ENCODE measurements at places on chromosomes 2 and 18. TPM values are rescaled to one million over a fixed set of nuclear protein-coding genes. Genes with fewer than 3 reads are reported as not detected.

GRCh38 chr18:76367168-76368125, 127.6 kb downstream of the ZNF516 start:
- DNase-seq = no peak

UPP2 gene
- total RNA-seq = not detected

DNA sequence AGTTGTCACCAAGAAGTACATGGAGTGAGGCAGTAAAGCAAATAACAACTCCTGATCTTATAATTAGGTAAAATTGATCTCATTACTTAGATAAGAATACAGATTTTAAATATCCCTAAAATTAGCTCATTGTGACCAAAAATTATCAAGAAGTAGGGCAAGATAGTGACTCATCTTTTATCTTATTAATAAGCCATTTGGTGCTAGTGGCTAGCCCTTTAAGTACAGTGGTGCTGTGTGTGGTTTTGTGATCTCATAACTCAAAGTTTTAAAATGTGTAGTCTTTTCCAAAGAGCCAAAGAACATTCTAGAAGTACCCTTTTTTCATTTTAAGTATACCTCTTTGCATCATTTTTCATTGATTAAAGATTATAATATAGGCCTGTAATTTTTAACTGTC, 569.4 kb upstream of the SETBP1 start:
- no peak for DNase-seq

- no peak for DNase-seq
Measured at GRCh38 chr2:218875692-218876246, 4.9 kb upstream of the WNT10A start.

TEKT4 gene
- total RNA-seq = not detected

DNA sequence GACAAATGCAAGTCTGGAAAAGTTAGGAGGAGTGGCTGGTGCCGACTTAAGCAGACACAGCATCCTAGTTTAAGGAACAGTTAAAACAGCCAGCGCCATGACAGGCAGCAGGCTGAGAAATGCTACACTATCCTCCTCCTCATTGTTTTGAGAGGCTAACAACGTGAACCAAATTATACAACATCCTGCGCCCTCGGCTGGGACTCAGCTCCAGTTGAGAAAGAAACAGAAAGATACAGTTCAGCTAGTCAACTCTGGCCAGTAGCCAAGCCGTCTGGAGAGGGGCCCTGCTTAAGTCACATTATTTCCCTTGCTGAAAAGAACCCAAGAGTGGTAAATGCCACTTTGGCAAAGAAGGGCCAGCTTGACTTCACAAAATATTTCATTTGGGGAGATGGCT, 90.2 kb downstream of the BCL11A start:
- DNase-seq = no peak

- no peak for DNase-seq
Measured at GRCh38 chr18:58536534-58537271, 92.2 kb downstream of the ALPK2 start.

DNA sequence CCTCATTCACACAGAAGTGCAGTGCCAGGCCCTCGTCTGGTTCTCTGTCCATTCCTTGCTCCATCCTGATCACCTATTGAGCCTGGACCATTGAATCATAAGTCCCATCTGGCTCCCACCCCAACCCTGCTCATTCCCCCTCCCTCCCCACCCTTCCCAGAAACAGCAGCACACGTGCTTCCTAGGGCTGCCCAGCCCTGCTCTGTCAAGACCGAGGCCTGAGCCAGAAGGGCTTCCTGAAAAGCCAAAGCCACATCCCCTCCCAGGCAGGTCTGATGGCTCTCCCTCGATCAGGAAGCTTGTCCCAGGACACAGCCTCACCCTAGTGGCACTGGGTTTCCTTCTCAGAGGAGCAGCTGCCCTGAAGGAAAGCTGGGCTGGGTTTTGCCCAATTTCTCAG, 79.8 kb upstream of the FZD7 start:
- DNase-seq = no peak

DNA sequence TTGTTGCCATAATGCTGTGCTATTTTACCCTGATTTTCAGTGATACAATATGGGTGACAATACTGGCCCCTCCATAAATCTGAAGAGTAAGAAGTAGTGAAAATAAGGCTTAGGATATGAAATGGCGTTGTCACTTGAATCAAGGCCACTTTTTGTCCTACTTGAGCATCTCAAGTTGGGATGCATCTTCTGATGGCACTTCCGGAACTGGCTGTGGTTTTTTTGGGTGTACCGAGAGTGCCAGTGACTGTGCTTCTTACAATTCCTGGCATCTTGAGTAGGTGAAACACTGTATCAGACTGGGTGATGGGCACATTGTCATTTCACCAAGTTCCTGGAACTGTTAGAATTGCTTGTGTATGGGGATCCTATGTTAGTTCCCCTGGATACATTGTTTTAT, 52.5 kb upstream of the EML6 start:
- DNase-seq = no peak

G6PC2 gene
- not detected for total RNA-seq

DNA sequence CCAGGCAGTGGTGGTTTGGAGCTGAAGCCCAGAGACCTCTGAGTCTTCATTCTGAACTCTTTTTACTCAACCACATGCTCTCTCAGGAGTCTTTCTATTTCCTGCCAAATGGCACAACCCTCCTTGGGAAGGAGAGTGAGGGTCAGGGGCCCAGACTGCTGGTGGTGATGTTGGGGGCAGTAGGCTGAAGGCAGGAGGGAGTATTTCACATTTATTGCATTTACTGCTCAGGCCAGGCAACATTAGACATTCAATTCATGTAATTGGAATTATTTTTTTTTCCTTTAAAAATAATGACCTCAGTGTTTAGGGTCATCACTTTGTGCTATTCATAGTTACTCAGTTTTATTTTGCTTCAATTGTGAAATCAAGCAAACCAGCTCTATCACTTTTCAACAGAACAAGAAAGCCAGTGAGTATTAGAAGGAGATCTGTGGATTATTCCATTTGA, 311.3 kb upstream of the NT5C1B start:
- no peak for DNase-seq

DNA sequence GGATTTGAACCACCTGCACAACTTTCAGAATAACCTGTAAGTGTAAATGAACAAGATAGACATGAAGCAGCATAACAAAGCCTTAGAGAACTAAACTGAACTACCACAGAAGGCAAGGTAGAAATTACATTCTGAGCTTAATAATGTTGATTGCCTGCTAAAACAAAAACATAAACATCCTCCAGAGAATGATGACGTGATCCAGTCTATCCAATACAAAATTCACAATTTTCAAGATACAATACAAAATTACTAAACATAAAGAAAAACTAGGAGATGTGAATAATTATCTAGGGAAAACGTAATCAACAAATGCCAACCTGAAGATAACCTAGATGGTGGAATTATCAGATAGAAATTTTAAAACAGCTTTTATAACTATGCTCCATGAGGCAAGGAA, 40.7 kb upstream of the EGR4 start:
- DNase-seq = no peak

EGR4 gene
- 0.87 TPM for total RNA-seq

DNA sequence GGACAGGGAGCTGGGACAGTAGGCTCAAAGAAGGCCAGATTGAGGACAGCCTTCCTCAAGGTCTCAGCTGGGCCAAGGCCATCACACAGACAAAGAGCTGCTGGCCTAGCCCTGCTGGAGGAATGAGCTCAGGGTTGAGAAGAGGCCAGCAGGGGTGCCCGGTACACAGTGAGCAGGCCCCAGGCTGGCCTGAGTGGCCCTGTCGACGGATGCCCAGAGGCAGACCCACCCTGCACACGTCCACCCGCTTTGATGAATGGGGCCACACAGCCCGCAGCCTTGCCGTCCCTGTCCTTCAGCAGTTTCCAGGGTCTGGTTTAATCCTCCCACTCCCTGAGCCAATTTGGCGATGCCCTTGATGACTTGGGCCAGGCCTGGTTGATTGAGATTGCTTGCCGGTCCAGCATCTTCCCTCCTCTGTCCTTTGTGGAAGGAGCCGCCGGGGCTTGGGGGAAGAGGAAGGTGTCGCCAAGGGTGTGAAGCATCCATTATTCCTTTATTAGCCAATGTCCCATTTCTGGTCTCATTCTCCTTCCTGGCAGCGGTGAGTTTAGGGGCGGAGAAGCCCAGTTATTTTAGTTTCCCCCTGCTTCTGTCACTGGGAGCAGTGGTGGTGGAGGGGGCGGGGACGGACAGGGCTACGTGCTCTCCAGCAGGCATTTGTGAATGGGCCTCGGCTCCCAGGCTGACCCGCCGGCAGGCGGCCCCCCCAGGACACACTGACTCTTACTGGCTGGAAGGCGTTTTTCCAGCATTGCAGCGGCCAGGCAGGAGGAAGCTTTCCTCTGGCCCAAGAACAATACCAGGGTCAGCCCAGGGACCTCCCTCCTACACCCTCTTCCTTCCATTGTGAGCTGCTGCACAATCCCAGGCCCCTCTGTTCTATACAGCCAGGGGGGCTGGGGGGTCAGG, 141.8 kb downstream of the CTIF start:
- no peak for DNase-seq

PLCD4 gene
- 0.40 TPM for total RNA-seq

CHRNG gene
- total RNA-seq = not detected

DNA sequence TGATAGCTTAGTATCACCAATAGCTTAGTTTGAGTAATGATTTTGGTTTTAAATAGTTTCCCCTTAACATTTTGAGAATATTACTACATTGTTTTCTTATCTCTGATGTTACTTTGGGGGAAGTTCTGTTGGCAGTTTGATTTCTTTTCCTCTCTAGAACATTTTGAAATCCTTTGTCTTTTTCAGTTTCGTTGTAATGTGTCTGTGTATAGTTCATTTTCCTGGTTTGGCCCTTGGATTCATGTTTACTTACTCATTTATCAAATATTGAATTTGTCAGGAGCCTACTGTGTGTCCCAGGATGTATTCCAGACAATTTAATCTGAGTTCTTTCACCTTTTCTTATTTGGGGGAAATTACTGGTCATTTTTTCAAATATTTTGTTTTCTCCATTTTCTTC, 16.7 kb downstream of the ANKRD12 start:
- no peak for DNase-seq

FSHR gene
- total RNA-seq = not detected

GRCh38 chr2:10548626-10549025, 100.5 kb upstream of the ODC1 start:
- DNase-seq = no peak

DNA sequence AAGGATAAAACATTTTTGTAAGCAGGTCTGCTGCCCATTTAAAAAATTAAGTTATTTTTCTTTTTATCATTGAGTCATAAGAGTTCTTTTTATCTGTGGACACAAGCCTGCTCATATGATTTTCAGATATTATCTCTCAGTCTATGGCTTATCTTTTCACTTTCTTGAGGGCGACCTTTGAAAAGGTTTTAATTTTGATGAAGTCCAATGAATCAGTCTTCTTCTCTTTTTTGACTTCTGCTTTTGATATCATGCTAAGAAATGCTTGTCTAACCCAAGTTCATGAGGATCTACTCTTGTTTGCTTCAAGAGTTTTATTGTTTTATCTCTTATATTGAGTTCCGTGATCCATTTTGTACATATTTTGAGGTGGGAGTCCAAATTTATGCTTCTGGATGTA, 36.5 kb downstream of the PSMD14 start:
- DNase-seq = no peak

OR6B2 gene
- not detected for total RNA-seq

DNA sequence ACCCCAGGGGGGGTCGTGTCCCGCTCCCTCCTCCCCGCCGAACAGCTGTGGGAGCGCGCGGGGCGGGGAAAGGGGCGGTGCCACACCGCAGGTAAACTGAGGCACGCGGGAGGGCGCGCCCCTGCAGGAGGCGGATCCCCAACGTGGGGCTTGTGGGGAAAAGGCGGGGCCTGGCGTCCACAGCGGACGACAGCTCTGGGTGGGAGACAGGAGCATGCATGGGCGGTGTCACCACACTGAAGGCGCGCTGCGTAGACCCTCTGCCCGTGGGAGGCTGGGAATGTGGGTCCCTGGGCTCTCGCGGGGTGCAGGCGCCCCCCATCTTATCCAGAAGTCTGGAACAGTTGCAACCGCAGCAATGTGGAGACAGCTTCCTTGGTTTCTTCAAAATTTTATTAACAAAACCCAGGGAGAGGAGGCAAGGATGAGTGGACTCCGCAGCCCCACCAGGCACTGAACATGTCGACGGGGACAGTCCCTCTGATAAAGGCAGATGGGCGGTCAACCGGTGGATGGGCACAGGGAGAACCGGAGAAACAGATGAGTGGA, 723 bp upstream of the MBD1 start:
- no peak for DNase-seq

DNA sequence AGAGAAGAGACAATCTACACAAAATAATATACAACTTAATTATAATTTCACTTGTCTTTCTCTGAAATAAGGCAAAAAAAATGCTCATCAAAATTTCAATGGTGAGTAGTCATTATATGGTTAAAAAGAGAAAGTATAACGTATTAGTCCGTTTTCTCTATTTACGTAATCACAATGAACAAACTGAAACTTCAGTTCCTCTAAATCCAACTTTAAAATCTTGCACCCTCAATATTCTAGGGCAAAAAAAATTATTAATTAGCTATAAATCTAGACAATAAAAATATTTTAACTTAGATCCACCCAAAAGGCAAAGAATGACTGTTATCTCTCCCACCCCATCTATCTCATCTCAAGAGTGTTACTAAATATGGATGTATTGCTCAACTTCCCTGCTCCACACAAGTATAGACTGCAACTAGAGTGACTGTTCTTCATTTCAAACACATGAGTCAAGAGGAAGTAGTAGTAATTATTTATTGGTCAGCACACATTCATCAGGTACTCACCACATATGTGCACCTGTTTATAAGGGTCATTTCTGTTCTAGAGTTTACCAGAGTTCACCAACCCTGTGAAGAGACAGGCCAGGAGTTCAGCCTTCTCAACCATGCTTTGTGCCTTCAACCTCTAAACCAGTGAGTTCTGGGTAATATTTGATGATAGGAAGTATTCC, 36.4 kb downstream of the STK39 start:
- no peak for DNase-seq

GRCh38 chr2:226792155-226792881, 7.3 kb downstream of the IRS1 start:
- DNase-seq = no peak

- DNase-seq = peak; percentile 17
Measured at GRCh38 chr2:37367984-37368383, 23.6 kb downstream of the QPCT start.

All from activated T-cell treated with anti-CD3 and anti-CD28 coated beads, Interleukin-2, amount 50 U/mL, for 4 hours (primary cell).